ENCODE measurements at places on chromosomes 7 and 10. TPM values are rescaled to one million over a fixed set of nuclear protein-coding genes. Genes with fewer than 3 reads are reported as not detected.

- peak; percentile 6 for DNase-seq
Observed at GRCh38 chr10:48252354-48252650, 22.2 kb downstream of the FRMPD2 start.

- no peak for DNase-seq
Observed at GRCh38 chr7:17680026-17680425, 260.3 kb downstream of the SNX13 start.

SKIDA1 gene
- total RNA-seq: 0.10 TPM

PAX2 gene
- not detected for total RNA-seq

Measured in activated CD8-positive, alpha-beta T cell treated with anti-CD3 and anti-CD28 coated beads, Interleukin-2, amount 10 ng/mL, durations not matched to agents 7 days and 5 days (primary cell).